NCI-H1930 (cell line): ENCODE measurements at places on chromosomes 12 and 14.
A peak's percentile ranks its signal among the peaks of the same experiment; 100 is the strongest.

GRCh38 chr14:75578786-75579337, 442 bp downstream of the FLVCR2 start:
- DNase-seq: no peak

- no peak for DNase-seq
These were observed 29.2 kb downstream of the RASSF3 start for GRCh38 chr12:64639466-64639865.

DNA sequence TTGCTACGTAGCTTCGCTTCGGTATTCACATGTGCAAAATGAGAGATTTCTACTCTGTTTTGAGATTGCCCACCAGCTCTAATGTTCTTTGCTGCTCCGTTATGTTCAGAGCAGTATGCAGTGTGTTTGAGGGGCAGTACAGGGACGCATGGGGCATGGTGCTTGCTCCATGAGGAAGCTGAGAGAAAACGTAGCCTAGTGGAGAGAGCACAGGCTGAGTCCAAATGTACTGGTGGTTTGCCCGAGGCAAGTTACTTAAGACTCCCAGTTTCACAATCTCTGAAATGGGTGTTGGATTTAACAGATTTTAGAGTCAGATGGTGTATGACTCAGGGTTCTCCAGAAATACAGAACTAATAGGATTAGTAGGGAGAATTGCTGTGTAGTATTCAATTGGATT, 310.5 kb downstream of the ETNK1 start:
- no peak for DNase-seq

DNA sequence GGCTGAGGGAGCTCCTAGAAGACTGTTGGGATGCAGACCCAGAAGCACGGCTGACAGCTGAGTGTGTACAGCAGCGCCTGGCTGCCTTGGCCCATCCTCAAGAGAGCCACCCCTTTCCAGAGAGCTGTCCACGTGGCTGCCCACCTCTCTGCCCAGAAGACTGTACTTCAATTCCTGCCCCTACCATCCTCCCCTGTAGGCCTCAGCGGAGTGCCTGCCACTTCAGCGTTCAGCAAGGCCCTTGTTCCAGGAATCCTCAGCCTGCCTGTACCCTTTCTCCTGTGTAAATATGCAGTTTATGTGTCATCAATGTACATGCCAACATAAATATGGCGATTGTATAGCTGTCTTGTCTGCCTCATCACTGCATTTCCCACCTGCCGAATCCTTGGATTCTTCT, 7.5 kb downstream of the AMHR2 start:
- no peak for DNase-seq

DNA sequence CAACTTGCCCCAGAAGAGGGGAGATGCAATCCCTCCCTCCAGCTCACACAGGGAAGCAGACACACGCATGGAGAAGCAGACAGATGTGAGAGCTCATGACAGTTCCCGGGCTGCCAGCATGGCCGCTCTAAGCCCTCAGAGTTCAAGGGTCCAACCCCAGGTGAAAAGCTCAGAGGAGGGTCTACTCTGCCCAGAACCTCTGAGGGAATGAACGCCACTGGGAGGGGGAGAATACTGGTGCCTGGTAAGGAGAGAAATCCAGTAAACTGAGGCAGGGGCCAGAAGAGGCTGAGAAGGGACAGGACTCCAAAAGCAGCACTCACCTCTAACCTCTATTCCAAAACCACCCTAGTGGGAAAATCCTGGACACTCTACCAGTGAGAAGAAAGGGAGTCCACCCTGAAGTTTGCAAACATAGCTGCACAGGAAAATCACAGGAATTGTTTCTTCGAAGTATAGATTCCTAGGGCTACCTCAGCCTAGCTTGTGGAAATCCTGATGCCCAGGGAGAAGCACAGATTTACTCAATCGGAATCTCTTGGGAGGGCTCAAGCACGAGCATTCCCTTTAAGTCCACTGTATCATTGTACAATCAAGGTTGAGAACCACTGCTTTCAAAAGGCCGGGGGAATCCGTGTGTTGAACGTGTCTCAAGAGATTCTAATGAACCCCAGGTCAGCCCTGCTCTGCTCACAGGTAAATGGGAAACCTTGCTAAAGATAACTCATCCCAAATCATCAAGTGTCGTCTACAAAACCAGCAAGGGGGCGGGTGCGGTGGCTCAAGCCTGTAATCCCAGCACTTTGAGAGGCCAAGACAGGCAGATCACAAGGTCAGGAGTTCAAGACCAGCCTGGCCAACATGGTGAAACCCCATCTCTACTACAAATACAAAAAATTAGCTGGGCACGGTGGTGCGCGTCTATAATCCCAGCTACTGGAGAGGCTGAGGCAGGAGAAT, 34.3 kb upstream of the PLEKHG6 start:
- no peak for DNase-seq

DNA sequence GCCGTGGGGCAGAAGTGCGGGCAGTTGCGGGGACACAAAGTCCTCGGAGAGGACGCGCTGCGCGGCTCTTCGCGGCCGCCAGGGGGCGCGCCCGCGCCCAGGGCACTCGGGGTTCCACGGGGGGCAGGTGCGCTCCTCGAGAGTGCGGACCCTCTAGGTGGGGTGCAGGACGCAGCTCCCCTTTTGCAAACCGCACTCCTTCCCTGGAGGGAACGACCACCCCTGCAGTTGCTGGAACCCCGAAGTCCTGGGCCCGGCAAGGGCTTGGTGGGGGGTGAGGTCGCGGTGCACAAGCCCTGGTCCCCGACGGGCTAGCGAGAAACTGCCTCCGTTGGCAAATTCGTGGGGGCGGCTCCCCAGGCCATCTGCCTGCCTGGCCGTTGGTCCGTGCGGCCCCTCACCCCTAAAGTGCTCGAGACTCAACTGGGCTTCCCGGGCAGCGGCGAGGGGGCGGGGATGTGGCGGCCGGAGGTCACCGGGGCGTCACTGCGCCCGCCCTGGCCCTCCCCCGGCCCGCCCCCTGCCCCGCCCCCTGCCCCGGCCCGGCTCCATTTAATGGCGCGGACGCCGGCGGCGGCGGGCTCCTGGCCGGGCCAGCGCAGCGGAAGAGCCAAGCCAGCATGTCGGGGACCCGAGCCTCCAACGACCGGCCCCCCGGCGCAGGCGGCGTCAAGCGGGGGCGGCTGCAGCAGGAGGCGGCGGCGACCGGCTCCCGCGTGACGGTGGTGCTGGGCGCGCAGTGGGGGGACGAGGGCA, at the start of gene ADSS1:
Gene ADSS1, plus strand, starts transcription at position 579 of the 756 bp plus-strand sequence. Its CDS starts 42 bp downstream, at position 621.
- peak; percentile 22 for DNase-seq

GRCh38 chr12:114704096-114704495, 20.1 kb upstream of the TBX3 start:
- no peak for DNase-seq

- no peak for DNase-seq
These were observed 13.3 kb downstream of the USP44 start for GRCh38 chr12:95538006-95538405.

DNA sequence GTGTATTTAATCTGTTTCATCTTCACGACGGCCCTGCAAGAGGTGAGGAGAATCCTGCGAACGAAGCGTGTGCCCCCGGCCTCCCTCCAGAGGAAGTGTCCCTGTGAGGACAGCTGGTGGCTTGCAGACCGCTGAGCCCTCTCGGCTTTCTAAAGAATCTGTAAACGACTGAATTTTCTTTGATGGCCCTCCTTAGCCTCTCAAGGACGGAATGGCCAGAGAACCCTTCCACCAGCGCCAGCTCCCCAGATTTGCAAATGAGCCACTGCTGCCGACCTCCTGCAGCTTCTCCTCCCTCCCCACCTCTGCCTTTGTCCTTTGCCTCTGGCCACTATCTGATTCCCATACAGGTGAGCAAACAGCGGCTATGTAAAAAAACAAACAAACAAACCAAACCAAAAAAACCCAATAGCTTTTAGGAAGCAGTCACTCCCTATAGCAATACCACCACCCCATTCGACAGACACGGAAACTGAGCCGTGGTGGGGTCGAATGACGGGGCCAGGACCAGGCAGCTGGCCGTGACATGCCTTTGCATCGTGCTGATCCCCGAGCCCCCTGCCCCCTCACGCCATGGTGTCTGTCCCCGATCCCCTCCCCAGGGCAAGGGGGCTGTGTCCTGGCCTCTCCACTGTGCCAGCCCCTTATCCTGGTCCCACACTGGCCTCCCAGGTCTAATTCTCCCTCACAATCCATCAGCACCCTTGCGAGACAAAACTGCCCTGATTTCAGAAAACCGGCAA, 23.6 kb downstream of the RFLNA start:
- no peak for DNase-seq

DNA sequence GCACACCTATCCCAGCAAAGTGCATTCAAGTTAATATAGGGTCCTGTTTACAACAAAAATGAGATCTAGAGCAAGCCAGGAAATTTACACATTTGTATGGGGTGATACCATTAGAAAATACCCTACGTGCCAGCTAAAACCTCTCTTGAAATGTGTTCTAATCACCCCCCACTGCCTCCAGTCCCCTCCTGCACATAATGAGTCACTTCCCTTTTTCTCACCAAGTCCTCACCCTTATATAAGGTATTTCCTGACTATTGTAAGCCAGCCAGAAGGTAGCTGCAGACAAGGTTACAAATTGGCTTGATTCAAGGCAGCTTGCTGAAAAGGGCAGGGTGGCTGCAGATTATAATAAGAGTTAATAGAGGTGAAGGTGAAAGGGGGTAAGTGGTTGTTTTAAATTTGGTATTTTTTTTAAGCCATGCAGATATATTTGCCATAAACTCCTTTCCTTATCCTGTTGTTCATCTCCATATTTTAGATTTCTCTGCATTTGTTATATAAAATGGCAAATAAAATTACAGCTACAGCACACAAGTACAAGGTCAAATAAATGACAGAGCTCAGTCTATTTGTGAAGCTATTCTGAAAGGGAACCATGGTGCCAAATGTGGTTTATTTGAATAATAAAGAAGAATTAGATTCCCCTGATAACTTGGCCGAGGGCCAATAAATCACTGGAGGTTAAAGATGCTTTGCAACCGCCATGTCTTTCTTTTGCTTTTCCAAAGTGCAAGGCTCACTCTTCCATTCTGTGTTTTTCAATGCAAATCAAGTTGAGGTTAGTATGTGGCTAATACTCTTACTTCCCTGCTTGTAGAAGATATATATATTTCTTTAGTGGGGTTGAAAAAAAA, 385.9 kb downstream of the EGLN3 start:
- no peak for DNase-seq

- no peak for DNase-seq
These were observed 3.6 kb downstream of the MRPL51 start for GRCh38 chr12:6489449-6489848.

DNA sequence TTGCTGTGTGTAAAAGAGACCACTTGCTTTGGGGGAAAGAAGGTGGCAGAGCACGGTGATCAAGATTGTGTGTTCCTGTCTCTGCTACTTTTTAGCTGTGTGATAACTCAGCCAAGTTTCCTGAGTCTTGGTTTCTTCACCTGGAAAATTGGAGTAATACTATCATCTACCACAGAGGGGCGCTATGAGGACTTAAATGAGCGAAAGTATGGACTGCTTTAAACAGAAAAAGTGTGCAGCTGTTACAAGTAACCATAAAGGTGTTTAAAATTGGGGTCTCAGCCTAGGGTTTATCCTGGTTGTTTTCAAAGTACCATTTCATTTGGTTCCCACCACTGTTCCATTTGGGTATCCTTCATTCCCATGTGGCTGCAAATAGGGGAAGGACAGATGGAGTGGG, 65.9 kb upstream of the WSCD2 start:
- no peak for DNase-seq

DNA sequence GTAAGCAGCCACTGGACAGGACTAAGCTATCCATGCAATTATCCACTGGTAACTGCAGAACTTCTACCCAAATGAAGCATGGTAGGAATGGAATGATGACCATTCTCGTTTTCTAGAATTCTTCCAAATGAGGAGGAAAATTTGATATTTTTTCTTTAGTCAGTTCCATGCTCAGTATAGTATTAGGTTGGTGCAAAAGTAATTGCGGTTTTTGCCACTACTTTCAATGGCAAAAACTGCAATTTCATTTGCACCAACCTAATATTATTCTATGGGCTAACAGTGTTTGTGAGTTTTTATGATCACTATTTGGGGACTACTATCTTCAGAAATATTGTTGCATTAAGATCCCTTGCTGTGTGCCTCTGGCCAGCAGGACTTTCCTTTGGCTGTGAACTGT, 42.9 kb upstream of the PELI2 start:
- no peak for DNase-seq

DNA sequence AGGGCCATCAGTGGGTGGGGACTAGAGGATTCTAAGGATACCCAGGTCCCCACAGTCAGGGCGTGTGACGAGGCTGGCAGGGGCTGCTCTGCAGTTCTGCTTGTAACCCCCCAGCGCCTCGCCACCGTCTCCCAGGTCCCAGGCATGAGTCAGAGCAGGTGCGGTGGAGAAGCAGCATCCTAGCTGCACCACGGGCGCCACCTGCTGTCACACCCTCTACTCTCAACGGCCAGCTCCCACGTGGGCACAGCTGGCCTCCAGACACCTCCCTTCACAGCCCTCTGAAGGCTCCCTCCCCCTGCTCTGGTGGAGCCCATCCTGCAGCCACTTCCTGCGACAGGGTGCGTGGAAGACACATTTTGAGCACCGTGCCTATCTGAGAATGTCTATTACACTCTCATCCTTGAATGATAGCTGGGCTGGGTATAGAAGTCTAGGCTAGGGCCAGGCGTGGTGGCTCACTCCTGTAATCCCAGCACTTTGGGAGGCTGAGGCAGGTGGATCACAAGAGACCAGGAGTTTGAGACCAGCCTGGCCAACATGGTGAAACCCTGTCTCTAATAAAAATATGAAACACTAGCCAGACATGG, 6.9 kb upstream of the NUDT14 start:
- DNase-seq: no peak

- no peak for DNase-seq
These were observed 20.5 kb downstream of the DIO3 start for GRCh38 chr14:101581806-101582205.

DNA sequence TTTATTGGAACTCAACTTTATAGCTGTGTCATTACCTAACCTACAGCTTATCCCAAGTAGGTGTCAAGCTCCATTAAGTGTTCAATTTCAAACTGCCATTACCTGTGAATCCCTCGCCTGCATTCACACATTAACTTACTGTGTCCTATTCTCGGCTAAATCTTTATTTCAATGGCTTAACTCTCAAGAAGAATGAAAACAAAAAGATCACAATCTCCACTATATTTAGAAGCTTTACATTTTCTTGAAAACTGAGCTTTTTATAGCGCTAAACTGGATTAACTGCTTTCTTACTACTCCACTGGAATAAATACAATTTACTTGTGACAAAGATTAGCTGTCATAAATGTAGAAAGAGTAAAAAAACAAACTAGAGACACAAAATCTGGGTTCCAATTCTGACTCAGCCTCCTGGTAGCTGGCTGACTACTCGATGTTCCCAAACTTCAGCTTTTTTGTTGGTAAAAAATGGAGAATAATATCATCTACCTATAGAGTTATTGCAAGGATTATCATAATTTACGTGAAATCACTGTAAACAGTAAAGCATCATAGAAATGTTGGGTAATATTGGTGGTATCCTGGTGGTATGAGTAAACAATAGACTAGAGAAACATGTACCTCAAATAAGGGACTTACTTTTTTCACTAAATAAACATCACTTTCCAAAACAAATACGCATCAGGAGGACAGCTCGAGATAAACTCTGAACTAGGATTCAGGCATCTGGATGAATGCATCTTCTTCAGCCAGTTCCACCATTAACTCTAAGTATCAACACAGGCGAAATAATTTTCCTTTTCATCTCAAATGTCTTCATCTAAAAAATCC, 1.7 kb downstream of the RALGAPA1 start:
- no peak for DNase-seq
